ENCODE measurements at places on chromosomes 6 and 20. TPM values are rescaled to one million over a fixed set of nuclear protein-coding genes. Genes with fewer than 3 reads are reported as not detected.

DNA sequence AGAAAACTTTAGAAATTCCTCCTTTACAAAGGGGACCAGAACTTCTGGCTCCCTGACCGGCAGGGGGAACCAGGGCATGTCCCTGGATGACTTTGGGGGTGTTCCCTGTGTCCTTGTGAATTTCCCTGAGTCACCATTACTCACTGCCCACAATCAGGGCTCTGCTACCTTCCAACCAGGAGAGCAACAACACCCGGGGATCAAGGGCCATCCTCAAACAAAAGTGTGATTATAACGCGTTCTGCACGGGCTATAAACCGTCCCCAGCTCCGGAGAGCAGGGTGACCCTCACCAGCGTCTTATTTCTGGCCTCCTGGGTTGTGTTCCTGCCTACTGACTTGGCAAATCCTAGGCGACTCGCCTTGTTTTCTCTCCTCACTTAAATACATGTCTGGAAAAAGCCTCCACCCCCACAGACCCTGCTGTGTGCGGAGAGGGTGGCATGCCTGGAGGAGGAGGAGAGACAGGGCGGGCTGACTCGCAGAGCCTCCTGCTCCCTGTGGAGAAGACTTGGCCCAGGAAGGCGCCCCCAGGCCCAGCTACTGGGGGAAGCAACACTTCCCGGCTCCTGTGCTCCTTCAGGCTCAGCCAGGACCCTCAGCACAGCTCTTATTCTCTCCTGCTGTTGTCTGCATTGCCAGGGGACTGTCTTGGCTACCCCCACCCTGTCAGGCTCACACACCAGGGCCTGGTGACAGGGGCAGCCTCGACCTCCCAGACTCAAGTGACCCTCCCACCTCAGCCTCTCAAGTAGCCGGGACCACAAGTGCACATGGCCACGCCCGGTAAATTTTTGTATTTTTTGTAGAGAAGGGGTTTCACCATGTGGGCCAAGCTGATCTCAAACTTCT, 54.1 kb downstream of the FGD2 start:
- H3K36me3 ChIP-seq = no peaks in the 10 kb centered on the region
- H3K4me1 ChIP-seq = peaks cover 6% of the 10 kb centered on the region
- DNase-seq = no peak
- H3K4me3 ChIP-seq = no peak overlapping the region
- H3K27ac ChIP-seq = peak overlapping the region; percentile 58

DNA sequence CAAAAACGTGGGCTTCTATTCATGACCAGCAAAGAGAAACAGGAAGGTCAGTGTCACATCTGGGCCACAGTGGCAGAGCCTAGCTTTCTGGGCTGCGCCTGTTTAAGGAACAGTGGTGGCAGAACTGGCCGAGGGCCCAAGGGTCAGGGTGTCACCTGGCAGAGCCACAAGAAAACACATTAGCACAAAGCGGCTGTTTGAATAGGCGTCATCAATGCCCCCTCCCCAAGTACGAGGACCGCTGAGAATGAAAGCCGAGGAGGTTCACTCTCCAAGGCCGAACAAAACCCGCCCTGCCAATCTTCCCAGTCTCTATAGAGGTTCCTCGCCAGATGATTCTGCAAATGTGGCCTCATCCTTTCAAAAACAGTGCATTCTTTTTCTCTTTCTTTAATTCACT, 125.2 kb upstream of the TRAF3IP2 start:
- peaks cover 18% of the 10 kb centered on the region for H3K4me1 ChIP-seq
- no peaks in the 10 kb centered on the region for H3K36me3 ChIP-seq
- peak; percentile 49 for DNase-seq
- H3K4me3 ChIP-seq = no peak overlapping the region
- H3K27ac ChIP-seq = peak overlapping the region; percentile 80
- no peaks in the 10 kb centered on the region for H3K27me3 ChIP-seq

- H3K4me1 ChIP-seq = no peaks in the 10 kb centered on the region
- no peak overlapping the region for H3K27ac ChIP-seq
- H3K4me3 ChIP-seq = no peak overlapping the region
- H3K36me3 ChIP-seq = peaks cover 7% of the 10 kb centered on the region
- DNase-seq = no peak
Measured at GRCh38 chr6:135451617-135452190, 45.8 kb downstream of the AHI1 start.

- no peak overlapping the region for H3K4me3 ChIP-seq
- DNase-seq = no peak
- H3K27ac ChIP-seq = no peak overlapping the region
Measured at GRCh38 chr6:159080217-159080976, 35.6 kb upstream of the TAGAP start.

GRCh38 chr6:144317736-144318135, 32.6 kb downstream of the UTRN start:
- H3K27me3 ChIP-seq = no peaks in the 10 kb centered on the region
- no peaks in the 10 kb centered on the region for H3K36me3 ChIP-seq
- DNase-seq = no peak
- peaks cover 55% of the 10 kb centered on the region for H3K4me1 ChIP-seq
- H3K4me3 ChIP-seq = no peak overlapping the region

DNA sequence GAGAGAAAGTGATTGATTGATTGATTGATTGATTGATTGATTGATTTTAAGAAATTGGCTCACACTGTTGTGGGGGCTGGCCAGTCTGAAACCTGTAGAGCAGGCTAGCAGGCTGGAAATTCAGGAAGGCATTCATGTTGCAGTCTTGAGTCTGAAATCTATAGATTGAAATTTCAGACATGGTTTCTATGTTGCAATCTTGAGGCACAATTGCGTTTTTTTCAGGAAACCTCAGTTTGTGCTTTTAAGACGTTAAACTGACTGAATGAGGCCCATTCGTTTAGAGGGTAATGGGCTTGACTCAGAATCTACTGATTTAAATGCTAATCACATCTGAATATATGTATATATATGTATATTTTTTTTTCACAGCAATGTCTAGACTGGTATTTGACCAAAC, 106.3 kb downstream of the STXBP5 start:
- H3K27me3 ChIP-seq = no peaks in the 10 kb centered on the region
- no peak overlapping the region for H3K27ac ChIP-seq
- H3K4me3 ChIP-seq = no peak overlapping the region
- no peak for DNase-seq
- H3K4me1 ChIP-seq = no peaks in the 10 kb centered on the region

GRCh38 chr6:110467566-110468140, 8.8 kb downstream of the SLC22A16 start:
- H3K4me3 ChIP-seq = no peak overlapping the region
- no peaks in the 10 kb centered on the region for H3K4me1 ChIP-seq
- DNase-seq = no peak

The BHLHE23 gene
- not detected for total RNA-seq

The ZNF334 gene
- 14.0 TPM for total RNA-seq

The PPP1R14C gene
- total RNA-seq = not detected

The CNR1 gene
- 11.8 TPM for total RNA-seq

The TREML2 gene
- total RNA-seq = not detected

Data from tibial nerve (tissue), 4 donors.